AG08395 (cell line): ENCODE measurements at places on chromosomes 1 and 21.
A peak's percentile ranks its signal among the peaks of the same experiment; 100 is the strongest.

DNA sequence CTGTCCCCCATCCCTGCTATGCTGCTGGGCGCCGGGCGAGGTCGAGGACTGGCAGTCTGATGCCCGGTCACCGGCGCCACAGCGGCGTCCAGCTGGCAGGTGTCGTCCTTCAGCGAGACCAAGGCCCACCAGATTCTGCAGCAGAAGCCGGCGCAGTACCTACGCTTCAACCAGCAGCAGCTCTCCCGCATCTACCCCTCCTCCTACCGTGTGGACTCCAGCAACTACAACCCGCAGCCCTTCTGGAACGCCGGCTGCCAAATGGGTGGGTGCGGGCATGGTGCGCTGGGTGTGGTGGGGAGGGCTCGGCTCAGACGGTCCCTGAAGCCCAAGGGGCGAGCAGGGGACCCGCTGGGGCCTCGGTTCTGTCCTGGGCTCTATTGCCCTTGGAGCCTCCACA, 20.7 kb downstream of the PLCH2 start:
- DNase-seq, result no peak

DNA sequence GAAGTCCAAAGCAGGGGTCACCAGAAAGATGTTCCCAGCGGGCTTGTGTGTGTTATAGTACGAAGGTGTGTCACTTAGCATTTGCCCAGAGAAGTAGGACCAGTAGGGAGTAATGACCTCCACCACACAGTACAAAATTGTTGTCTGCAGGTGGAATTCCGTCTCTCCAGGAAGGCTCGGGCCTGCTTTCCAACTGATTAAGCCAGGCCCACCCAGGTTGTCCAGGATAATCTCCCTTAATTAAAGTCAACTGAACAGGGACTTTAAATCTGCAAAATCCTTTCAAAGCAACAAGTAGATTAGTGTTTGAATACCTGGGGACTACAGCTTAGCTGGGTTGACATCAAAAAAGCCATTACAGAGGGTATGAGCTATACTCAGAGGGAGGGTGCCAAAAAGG, 131.3 kb downstream of the BACH1 start:
- no peak for DNase-seq

- DNase-seq, result no peak
Measured at GRCh38 chr1:44505210-44505993, 100.3 kb downstream of the RNF220 start.

GRCh38 chr1:41498804-41499203, 14.3 kb upstream of the EDN2 start:
- DNase-seq, result peak; percentile 77

GRCh38 chr1:16907870-16908758, 12.3 kb downstream of the RNU1-2 start:
- no peak for DNase-seq

- DNase-seq, result peak; percentile 82
Measured at GRCh38 chr21:35217504-35218060, 168.5 kb upstream of the RUNX1 start.

GRCh38 chr1:7967651-7968050, 6.1 kb downstream of the PARK7 start:
- DNase-seq, result no peak

- DNase-seq, result no peak
Measured at GRCh38 chr1:117753232-117753631, 147.4 kb downstream of the TENT5C start.

GRCh38 chr1:215792446-215792845, 225.3 kb downstream of the KCTD3 start:
- no peak for DNase-seq

GRCh38 chr1:205263580-205264190, 35.9 kb downstream of the TMCC2 start:
- no peak for DNase-seq

DNA sequence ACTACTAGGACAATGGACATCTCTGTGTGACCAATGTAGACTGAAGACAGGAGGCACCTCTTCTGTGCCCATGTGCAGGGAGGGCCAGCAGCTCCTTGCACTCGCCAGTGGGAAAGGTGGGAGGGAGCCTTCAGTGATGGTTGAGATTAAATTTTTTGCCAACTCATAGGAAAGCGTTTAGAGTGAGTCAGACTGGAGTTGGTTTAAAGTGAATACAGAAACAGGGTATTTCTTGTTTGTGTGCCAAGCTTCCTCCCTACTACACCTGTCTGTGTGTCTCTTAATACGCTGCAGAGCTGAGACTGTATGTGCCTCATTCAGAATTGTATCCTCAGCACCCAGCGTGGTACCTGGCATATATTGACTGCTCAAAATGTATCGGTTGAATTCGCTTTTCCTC, 13.5 kb upstream of the COL16A1 start:
- DNase-seq, result no peak

DNA sequence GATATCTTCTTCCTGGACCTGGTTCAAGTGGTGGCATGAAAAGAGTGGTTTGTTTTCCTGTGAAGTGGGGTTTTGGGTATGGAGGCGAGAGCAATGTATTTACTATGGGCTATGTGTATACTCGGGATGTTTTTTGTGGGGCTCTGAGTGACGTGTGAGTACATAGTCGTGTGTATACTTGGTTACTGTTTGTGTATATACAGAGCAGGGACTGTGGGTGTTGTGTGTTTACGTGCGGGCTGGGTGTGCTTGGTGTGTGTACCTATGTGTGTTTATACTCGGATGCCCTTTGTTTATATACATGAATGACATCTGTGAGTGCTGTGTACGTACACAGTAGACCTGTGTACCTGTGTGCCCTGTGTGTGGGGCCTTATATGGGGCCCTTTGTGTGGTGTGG, 50.0 kb downstream of the YARS1 start:
- DNase-seq, result no peak

- DNase-seq, result no peak
Measured at GRCh38 chr1:92538048-92538412, 51.3 kb upstream of the GFI1 start.

DNA sequence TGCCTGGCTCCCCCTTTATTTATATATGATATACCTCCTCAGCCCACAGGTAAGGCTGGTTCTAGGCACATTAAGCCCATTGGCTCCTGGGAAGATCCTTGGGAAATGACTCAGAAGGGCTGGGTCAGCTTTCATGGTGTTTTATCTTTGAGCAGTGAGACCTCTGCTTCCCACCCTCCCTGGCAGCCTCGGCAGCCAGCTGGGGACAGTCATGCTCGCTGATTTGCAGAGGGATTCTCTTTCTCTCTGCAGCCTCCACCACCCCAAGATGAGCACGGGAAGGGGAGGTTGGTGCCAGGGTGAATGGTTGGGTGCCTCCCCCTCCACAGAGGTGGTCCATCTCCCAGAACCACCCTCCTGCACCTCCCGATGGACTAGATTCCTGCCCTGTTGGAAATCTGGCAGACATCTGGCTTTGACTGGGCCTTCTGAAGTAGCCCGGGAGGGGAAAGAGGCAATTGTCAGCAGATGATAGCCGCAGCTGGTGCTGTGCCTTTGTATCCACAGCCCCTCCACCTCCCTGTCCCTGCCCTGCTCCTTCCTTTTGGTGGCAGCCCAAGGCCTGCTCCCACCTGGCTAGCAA, 24.6 kb downstream of the IER5 start:
- peak; percentile 55 for DNase-seq

DNA sequence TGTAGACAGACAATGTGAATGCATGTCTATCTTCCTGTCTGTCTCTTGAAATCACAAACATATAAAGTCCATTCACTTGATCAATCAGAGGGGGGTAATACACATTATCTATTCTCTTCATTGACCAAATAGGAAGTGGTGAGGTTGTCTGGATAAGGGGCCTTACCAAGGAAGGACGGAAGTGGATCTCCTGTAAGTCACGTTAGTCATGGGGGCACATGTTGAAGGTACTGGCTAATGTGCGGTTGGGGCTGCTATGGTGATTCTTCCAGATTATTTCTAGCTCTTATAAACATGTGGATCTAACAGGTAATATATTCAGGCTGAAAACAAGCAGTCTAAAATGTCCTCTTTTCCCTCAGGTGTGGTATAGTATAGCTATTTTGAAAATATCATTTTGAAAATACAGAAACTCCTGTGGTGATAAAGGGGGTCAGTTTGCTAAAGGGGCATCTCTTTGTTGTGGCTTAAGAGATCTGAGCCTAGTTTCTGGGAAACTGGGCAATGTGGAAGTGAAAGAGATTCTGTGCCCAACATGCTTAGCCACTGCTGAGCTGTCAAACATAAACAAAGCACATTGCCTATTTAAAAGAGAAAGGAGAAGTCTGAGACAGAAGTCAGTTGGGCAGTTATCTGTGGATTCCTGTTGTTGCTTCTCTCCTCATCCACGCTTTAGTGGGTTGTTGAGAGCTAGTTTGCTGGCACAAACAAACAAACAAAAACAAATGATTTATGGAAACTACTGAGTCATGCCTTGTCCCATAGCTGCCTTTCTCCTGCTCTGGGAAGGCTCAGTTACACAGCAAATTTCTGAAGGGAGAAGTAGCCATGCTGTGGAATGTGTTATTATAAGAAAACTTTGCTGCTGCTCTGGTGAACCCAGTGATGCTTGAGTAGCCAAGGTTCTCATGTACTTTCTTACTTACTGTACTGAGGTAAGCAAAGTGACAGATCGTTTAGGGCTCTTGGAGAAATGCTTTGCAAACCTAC, 166.9 kb downstream of the HLX start:
- DNase-seq, result peak; percentile 38

DNA sequence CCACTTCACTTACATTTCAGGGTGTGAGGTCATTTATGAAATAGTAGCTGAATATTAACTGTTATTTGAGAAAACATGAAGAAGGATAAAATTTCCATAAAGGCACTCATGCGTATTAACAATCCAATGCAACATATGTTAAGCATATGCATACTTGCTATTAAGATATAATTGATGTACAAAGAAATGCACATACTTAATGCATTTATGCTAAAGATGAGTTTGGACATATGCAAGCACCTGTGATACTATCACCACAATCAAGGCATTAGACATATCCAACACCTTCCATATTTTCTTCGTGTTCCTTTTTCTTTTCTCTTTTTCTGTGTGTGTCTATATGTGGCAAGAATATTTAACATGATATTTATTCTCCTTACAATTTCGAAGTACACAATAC, 464.8 kb upstream of the BRINP3 start:
- DNase-seq, result no peak
